ENCODE measurements at places on chromosomes 12 and 14. TPM values are rescaled to one million over a fixed set of nuclear protein-coding genes. Genes with fewer than 3 reads are reported as not detected.
A peak's percentile ranks its signal among the peaks of the same experiment; 100 is the strongest.

DNA sequence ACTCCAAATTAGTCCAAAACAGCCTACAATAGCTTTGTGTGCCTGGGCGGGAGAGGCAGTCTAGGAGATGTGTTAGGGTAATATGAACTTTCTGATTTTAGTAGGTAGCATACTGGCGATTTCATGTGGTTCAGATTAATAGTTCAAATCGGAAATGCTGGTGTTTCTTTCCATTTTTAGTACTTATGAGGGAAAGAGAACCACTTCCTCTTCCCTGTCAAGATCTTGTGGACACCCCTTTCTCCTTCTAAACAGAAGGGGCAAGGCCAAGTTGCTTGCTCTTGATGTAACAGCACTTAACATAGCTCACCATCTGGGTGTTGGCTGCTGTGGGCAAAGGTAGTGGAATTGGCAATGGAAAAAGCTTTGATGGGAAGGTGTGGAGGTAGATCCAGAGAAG is 32.2 kb upstream of the IGF1 start:
- DNase-seq: no peak

GRCh38 chr12:56129206-56129941 is 1.3 kb downstream of the ESYT1 start:
- DNase-seq: peak; percentile 91

DNA sequence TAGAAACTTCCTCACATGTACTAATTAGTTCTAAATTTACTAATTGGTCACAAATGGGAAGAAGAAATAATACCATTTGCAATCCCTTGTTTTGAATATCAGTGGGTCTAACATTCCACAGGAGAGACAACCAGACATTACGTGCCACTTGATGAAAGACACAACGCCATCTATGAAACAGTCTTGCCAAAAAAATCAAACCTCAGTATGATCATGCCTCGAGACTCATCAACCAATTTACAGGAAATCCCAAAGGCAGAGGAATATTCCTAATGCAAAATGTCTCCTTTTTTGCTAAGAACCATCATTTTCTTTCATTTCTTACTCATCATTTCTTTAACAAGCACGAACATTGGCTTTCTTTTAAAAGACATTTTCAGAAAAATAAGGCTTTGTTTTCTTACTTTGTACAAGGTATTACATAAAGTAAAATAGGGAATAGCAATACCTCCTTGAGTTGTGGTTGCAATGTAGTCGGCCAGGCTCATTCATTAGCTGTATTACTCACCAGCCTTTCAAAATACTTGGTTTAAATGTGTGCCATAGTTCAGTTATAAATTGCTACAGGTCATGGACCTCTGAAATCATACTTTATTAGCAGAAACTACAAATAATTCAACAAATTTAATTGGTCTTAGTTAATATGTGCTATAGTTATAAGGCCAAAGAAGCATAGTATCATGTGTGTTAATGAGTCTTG is 436.2 kb upstream of the FLRT2 start:
- no peak for DNase-seq

The AICDA gene
- not detected for total RNA-seq

The PPP1R13B gene
- 12.6 TPM for total RNA-seq

The FOXN4 gene
- not detected for total RNA-seq

The KLRC2 gene
- 1.6 TPM for total RNA-seq
